ENCODE measurements at places on chromosomes 6 and 20.
A peak's percentile ranks its signal among the peaks of the same experiment; 100 is the strongest.

DNA sequence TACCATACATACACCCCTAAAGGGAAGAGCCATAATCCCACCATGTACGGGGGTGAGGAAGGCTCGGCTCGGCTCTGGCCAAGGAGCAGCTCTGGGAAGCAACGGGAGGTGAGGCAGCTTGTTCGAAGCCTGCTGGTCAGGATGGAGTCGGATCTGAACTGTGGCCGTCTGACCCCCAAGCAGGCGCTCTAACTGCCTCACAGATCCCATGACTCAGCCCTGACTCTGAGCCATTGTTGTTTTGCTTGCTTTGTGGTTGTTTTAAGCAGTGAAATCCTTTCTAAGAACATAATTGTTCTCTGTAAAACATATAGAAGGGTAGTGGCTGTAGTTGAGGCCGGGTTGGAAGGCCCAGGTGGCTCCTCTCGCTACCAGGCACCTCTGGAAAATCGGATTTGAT lies 10.9 kb downstream of the C6orf132 start:
- no peak for DNase-seq

DNA sequence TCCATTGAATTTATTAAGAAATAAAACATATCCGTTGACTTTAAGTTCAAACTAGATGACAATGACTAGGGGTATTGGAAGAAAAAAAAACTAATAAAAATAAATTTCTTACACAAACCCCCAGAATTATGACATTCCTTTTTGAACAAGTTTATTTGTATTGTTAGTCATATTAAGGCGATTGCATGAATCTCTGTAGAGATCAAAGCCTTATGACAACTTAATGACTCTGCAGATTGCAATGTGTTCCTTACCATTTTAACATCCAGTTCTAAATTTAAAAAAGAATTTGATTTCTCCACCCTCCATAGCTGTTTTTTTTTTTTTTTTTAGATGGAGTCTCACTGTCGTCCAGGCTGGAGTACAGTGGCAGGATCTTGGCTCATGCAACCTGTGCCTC lies 189.8 kb upstream of the CEP162 start:
- no peak for DNase-seq

- peak; percentile 64 for DNase-seq
These were observed 568.9 kb upstream of the CITED2 start for GRCh38 chr6:139943391-139943790.

DNA sequence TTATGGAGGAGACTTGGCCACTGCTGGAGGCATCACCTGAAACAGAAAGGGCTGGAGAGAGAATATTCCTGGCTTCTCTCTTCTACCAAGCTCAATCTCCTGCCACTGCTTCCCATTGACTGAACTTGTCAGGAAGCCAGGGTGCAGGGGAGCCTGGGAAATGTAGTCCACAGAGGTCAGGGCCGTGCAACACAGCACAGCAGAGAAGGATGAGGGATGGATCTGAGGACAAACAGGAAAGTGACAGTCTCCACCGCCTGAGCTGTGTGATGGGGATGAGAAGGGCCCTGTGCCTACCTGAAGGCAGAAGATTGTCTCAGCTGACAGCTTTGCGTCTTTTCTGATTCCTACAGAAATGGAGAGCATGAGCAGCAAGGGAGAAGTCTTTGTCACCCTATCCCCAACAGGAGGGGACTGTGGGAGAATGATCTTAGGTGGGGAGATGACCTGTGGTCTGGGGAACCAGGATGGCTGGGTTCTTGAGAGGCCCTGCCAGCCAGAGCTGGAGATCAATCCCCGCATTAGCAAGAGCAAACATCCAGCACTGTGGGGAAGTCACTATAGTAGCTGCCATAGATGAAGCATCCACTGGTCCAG lies 114.2 kb downstream of the SNX5 start:
- no peak for DNase-seq

DNA sequence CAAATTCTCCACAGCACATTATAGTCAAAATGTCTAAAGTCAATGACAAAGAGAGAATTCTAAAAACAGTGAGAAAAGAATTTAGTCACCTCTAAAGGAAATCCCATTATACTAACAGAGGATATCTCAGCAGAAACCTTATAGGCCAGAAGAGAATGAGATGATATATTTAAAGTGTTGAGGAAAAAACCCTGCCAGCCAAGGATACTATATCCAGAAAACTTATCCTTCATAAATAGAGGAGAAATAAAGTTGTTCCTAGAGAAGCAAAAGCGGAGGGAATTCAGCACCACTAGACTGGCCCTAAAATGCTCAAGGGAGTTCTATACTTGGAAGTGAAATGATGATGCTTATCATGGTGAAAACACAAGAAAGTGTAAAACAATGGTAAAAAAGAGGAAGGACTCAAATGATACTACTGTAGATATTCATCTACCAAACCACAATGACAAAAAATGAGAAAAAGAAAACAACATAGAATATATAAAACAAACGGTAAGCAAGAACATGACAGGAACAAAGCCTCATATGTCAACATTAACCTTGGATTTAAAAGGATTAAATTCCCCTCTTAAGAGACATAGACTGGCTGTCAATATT lies 16.7 kb downstream of the GPRC6A start:
- no peak for DNase-seq

DNA sequence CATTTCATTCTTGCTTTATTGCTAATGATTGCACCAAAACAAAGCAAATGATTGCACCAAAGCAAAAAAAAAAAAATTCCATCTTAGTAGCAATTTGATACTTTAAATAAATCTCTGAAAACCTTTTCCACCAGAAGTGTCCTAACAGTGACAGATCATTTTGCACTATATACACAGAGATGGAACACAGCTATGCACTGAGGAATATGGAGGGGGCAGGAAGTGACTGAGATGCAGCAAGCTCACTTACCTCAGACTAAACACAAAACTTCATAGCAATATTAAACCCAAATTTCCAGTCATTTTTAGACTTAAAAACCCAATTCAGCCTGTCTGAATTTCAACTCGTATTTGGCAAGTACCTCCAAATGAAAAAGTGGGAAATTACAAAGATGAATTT lies 41.2 kb downstream of the HIVEP2 start:
- DNase-seq: no peak

DNA sequence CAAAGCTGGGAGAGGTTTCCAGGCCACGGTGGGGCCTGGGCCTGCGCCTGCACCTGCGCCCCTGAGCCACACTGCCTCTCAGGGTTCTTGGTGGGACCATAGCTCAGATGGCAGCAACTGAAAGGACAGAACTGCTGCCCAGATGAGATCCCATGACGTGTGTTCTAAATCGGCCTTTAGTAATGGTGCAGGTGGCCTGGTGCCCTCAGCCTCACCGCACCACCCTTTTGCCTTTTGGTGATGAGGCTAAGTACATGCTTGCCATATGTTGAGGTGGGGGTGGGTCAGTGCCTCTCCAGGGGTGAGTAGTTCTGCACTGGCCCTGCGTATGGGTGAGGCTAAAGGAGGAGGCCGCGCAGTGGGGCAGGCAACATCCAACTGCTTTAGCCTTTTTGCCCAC lies 7.4 kb downstream of the PSMG4 start:
- no peak for DNase-seq

DNA sequence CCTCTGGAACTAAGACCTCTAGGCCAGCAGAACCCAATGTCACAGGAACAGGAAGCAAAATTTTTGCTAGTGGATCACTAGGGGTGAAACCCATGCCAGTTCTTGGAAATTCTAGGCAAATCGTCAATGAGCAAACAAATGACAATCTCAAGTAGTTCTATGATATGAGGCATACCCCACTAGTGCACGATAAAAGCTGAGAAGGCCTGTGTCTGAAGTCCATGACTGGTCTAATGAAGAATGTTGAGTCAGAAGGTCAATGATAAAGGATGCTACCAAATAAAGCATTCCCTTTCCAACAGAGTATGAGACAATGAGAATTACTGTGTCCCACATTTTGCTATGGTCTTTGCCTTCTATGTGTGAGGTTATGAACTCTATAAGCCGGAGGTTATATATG lies 149.4 kb upstream of the NOX3 start:
- no peak for DNase-seq

All from hindlimb muscle (tissue), 1 donor.